ENCODE measurements at places on chromosomes 6 and 20.
A peak's percentile ranks its signal among the peaks of the same experiment; 100 is the strongest.

GRCh38 chr6:2526766-2527165 lies 224.0 kb downstream of the MYLK4 start:
- no peak for DNase-seq

DNA sequence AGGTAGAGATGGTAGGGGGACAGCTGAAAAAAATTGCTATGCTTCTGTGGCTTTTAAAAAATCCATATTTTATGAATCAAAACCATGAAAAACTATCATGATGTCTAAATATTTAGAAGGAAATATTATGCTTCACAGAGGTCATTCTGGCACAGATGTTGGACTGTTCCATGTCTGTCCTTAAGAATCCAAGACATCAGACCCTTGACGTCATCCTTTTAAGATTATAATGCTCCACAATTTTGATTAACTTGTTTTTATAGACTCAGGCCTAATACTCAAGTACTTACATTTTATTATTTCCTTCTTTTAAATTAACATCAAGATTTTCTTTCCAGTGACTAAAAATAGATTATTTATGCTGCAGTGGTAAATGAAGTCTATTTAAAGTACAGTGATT lies 29.7 kb downstream of the FILIP1 start:
- DNase-seq: no peak

DNA sequence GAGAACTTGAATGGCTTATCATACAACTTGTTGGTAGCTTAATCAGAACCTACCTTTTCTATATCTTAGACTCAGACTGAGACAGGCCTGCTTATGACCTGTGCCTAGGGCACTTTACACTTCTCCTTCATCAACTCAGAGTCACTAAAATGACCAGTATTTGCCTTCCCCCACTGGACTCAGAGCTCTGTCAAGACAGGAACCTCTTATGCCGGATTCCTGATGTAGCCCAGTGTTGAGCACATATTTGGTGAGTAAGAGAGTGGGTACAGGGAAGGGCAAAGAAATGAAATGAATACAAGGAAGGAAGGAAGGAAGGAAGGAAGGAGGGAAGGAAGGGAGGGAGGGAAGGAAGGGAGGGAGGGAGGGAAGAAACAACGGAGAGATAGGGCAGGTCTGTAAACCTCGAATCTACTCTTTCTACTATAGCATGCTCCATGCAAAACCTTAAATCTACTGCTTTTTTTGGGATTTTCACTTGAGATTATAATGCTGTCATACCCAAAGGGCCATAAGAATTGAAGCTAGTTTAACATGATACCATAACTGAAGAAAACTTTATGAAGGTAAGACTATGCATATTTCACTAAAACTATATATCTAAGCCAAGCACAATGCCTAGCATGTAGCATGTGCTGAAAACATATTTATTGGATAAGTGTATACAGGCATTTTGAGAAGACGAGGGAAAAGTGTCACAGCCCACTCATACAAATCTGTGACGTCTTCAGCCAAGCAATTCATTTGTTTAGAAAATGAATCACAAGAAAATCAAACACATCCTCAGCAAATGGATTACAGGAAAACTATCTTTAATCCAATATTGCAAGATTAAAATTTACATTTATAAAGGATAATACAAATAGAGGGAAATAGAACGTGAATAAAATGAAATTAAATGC lies 89.9 kb downstream of the RFX6 start:
- DNase-seq: no peak

DNA sequence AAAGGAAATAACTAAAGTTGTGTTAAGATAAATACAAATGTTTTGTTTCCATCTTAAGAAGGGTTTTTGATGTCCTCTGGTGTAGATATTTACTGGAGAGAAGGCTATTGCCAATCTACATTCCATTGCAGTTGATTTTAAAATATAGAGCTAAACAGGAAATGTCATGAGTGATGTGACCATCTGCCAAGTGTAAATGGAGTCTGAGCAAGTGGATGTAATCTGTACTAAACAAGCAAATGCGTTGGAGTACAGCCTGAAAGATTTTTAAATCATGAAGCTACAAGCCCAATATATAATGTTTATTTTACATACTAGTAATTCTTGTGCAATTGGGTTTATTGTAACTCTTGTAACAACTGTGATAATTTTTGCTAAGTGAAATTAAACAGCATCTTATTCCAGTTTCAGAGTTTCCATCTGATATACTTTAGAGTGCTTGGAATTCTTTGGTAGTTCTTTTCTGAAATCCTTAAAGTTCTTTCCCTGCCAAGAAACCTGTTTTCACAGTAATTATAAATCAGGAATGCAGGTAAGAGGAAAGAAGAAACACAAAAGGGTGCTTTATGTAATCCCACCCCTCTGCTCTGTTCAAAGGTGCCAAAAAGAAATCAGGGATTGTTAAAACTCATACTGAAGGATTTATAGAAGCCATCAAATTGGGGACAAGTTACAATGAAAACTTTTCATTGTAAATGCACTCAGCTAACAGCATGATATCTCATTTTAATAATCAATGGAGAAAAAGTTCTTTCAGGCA lies 47.2 kb upstream of the FLRT3 start:
- DNase-seq: peak; percentile 50

- DNase-seq: no peak
Observed at GRCh38 chr6:35474131-35474941, 6.1 kb downstream of the RPL10A start.

GRCh38 chr6:22899426-22899825 lies 330.1 kb downstream of the HDGFL1 start:
- DNase-seq: no peak

DNA sequence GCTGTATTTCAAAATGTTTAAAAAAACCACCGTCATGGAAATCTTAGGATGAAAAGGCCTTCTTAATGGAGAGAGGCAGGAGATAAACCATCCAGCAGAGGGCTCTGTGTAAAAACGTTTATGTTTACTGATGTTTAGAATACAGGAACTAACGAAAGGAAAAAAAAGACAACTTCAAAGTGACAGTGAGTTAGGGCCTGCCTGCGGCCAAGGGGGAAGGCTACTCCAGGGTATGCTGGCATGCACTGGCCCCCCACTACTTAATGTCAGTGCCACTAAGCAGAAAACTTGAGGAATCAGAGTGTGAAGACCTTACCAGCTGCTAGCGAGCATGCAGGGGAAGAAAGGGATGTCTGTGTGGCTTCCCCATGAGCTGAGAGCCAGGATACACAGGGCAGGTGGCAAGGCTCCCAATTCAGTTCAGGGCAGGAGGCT lies 47.7 kb downstream of the AKAP7 start:
- DNase-seq: no peak

DNA sequence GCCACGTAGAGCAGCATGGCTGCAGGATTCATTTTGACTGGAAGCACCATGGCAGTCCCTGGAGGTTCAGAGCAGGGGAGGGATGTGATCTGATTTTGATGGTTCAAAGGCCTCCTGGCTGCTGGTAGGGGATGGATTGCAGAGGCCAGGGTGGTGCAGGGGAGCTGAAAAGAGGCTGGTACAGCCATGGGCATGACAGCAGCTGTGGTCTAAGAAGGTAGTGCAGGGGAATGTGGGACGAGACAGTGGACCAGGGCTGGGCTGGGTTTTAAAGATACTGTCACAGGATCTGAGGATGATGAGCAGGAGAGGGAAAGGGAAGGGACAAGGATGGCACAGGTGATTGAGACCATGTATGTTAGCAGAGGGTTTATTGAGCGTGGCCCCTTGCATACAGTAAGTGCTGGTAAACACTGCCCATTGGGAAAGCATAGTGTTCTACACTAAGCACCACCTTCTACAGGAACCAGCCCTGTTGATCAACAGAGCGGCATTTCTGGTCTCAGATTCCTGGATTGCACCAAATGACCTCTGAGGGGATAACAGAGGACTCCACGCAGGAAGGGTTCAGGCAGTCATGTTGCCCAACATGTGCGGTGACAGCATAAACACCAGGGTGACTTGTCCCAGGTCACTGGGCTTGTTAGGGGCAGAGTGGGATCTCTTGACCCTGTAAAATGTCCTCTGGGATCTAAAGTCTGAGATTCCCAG lies 14.5 kb upstream of the SIRPA start:
- no peak for DNase-seq

GRCh38 chr6:158647501-158647900 lies 2.4 kb upstream of the SYTL3 start:
- no peak for DNase-seq

DNA sequence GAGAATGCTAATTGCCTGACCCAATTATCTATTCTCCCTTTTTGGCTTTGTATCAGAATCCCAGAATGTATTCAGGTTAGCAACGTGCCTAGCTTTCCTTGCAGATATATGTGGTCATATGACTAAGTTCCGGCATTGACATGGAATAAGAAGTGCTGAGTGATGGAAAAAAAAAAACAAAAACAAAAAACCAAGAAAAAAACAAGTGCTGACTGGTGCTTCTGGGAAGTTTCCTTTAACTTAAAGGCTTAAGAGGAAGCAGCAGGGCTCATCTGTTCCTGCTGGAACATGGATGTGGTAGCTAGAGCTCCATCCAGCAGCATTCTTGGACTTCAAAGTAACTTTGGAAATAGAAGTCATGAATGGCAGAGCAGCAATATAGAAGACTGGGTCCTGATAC lies 10.4 kb upstream of the RPF2 start:
- DNase-seq: no peak

- DNase-seq: no peak
Observed at GRCh38 chr6:6688951-6689350, 100.4 kb downstream of the LY86 start.

DNA sequence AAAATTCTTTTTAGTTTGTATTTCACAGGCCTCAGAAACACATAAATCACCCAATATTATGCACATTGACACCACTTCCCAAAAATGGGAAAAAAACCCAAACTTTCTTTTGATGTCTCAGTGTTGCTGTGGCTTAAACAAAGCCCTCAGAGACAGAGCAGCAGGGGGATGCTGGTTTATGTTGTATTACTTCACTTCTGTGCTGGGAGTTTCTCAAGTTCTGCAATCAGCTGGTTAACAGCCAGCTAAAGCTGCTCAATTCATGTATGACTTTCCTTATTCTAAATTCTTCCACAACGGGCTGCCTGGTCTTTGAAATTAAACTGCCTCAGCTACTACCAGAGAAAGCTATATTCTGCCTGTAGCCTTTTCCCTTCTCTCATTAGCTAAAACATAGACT lies 5.6 kb downstream of the FILIP1 start:
- DNase-seq: no peak

- DNase-seq: no peak
Observed at GRCh38 chr6:106117579-106117978, 31.4 kb downstream of the PRDM1 start.

DNA sequence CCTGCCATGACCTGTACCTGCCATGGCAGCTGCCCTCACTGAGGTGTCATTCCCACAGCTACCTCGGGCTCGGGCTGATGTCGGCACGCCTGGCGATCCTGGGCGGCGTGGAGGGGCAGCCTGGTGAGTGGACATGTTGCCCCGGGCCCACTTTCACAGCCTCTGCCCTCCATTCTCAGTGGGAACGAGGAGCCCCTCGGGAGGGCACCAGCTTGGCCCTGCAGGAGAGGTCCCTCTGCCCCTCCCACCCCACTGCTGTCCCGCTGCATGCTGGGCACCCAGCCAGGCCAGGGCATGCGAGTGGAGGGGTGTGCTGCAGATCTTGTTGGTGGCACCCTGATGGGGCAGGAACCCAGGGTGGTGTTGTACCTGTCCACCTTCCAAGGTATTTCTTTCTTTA lies 23.0 kb downstream of the ENTPD6 start:
- DNase-seq: no peak

DNA sequence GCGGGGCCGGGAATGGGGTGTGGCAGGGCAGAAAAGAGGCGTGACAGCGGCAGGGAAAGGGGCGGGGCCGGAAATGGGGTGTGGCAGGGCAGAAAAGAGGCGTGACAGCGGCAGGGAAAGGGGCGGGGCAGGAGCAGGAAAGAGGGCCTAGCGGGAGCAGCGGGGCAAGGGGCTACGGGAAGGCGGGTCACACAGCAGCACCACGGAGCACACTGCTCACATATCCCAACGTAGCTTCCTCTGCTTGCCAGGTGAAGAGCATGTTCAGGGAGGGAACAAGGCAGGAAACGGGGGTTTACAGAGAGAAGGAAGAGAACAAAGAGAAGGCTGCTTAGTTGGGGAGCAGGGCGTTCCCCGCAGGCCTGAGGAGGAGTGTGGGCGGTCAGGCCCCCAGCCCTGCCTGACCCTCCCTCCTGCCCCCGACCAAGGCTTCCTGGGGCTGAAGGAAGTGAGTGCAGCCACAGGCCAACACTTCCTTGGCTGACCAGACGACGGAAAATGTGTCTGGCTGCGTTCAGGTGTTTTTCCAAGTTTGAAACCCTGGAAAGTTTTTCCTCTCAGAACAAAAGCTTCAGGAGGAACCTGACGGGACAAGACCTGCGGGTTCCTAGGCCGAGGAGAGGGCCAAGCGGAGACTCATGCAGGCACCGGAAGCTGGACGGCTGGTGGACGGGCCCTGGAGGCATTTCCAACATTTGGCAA lies 13.8 kb downstream of the UCKL1 start:
- DNase-seq: no peak

- no peak for DNase-seq
Observed at GRCh38 chr20:52279706-52280105, 88.1 kb upstream of the ZFP64 start.

DNA sequence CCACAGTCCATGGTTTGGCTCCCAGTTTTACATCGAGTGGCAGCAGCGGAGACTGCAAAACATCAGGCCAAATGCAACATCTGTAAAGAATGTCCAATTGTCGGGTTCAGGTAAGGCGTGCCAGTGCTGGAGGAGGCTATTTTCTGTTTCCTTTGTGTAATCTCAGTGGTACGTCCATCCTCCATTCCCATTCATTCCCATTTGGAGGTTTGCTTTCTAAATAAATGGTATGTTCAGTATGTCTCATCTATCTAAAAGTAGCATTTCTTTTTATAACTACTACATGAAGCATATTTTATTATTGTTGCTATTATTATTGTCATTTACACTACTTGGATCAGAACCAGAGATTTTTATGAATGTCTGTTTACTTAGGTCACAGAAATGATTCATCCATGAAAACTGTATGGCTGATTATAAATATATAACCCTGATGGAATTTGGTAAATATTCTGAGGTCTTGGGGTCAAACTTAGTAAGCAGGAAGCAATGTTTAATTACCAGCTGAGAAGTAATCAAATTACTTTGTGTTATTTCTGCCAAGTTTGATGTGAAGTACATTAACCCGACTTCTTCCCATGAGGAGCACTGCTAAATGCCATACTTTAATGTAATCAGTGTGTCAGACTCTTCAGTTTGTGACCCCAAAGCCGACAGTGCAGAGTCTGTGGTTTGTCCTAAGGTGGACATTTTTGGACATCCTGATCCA lies 512.9 kb downstream of the UTRN start:
- peak; percentile 65 for DNase-seq

GRCh38 chr20:45850238-45850637 lies 7.0 kb downstream of the ACOT8 start:
- no peak for DNase-seq

GRCh38 chr6:2229742-2230141 lies 15.7 kb downstream of the GMDS start:
- DNase-seq: no peak

All from MG63 (cell line).